ENCODE measurements at places on chromosomes 2 and 18. TPM values are rescaled to one million over a fixed set of nuclear protein-coding genes. Genes with fewer than 3 reads are reported as not detected.

DNA sequence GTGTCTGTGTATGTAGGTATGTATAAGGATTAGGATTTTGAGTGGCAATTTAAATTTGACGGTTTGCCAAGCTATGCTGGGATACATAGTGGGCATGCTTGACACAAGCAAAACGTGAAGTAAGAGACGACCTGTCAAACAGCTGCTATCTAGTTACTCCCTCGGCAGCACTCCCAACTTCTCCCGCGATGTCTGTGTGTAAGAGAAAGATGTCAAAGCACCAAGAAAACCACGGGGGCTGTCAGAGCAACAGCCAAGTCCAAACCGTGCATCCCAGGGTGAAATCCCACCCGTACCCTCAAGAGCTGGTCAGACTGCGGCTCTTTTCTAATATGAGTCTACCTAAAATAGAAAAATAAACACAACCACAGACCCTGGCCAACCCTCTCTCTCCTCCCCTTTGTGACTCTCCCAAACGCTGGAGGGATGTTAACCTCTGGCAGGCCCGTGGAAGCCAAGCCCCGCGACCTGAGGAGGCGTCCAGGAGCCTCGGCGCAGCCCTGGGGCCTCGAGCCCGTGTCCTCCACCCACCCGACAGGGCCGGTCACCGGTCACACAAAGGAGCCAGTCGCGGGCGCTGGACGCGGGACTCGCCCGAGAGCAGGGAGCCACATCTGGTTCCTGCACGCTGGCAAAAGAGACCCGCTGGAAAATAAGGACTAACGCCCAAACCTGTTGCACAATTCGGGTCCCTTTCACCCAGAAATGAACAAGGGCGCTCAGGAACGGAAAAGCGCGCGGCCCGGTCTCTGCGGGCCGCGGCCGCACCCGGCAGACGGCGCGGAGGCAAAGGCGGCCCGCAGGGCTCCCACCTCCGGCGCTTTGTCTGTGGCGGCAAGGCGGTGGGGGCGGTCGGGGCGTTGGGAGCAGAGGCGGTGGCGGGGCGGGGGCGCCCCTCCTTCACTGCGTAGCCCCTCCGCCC, 925 bp downstream of the SESTD1 start:
- peak; percentile 65 for DNase-seq

GRCh38 chr18:57276829-57277228, 75.5 kb upstream of the ST8SIA3 start:
- DNase-seq, result no peak

- peak; percentile 77 for DNase-seq
Observed at GRCh38 chr18:22166069-22166950, 3.1 kb upstream of the GATA6 start.

DNA sequence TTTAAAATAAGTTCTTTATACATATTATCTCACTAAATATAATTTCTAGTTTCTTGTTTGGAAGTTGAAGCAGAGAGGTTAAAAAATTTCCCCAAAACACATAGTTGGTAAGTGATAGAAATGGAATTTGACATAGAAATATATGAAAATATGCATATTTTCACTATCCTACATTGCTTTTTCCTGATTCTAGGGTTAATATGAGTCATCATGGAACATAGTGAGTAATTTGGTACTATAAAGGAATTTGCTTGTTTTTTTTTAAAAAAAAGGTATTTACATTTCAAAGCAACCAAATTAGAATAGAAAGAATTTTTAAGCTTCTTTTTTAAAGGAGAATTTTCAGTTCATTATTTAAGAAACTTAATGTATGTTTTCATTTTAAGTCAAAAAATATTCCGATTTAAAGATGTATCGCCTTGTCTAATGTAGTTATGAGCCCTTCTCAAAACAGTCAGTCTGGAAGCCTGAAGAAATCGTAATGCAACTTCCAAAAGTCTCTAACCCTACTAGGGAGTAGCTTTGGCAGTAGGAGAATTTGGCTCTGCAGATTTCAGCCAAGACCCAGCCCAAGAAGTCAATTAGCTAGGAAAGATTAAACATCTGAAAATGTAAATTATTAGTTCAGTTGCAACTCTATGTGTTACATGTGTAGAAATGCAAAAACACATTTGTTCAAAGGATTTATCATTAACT, 147.3 kb downstream of the RDH14 start:
- no peak for DNase-seq

Gene RND3
- total RNA-seq, result 28.3 TPM

Data from left lung (tissue), 14 donors.